GM12878 (cell line): ENCODE measurements at places on chromosomes 4 and X. TPM values are rescaled to one million over a fixed set of nuclear protein-coding genes. Genes with fewer than 3 reads are reported as not detected.
A peak's percentile ranks its signal among the peaks of the same experiment; 100 is the strongest.

SSX4B gene
- not detected in 2 replicates for polyA plus RNA-seq

PDE6B gene
- 3.3 and 6.4 TPM in 2 replicates for polyA plus RNA-seq

TRO gene
- 0.31 and 0.35 TPM in 2 replicates for polyA plus RNA-seq

- H3K27ac ChIP-seq: no peak overlapping the region
- H3K36me3 ChIP-seq: no peaks in the 10 kb centered on the region
- H3K4me3 ChIP-seq: no peak overlapping the region; the same call in 1 of the 2 replicates
- no peaks in the 10 kb centered on the region for H3K27me3 ChIP-seq
Observed at GRCh38 chrX:102652031-102652688, 877 bp downstream of the GPRASP1 start.

DNA sequence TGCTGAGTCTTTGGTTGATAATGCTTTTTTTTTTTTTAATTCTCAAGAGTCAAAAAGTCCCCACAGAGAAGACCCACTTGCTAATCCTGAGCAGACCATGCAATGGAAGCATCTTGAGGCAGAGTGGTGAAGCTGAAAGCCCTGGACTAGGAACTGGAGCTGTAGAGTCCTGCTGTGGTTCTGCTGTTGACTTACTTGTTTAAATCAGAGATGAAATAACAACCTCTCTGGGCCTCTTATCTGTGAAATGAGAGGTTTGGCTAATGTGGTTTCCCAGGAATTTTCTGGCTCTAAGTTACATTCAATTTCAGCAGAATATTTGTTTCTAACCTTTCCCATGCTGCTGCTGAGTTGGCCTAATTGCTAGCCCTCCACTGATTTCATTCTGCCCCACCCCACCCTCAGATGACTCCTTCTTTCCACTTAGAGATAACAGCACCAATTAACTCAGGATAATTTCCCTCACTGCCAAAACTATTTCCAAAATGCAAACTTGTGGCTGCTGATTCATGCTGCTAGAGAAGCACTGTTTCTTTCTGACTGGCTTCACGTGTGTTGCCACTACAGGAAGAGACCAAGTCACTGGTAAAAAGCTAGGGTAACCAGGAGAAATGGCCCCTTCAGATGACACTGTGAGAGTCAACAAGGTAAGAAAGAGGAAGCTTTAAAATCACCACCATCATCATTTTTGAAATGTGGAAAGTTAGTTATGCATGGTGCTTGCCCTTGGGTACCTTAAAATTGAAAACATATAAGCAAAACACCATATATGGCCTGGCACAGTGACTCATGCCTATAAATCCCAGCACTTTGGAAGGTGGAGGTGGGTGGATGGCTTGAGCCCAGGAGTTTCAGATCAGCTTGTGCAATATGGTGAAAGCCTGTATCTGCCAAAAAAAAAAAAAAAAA lies 326.4 kb downstream of the DCHS2 start:
- H3K27ac ChIP-seq: no peak overlapping the region
- peak; percentile 69 for DNase-seq
- no peaks in the 10 kb centered on the region for H3K36me3 ChIP-seq
- H3K4me1 ChIP-seq: no peaks in the 10 kb centered on the region
- H3K4me3 ChIP-seq: no peak overlapping the region
- no peaks in the 10 kb centered on the region for H3K27me3 ChIP-seq

GRCh38 chr4:26075583-26075982 lies 161.6 kb downstream of the SMIM20 start:
- H3K4me3 ChIP-seq: no peak overlapping the region
- H3K4me1 ChIP-seq: peaks cover 30% of the 10 kb centered on the region
- no peak for DNase-seq
- H3K27me3 ChIP-seq: no peaks in the 10 kb centered on the region

DNA sequence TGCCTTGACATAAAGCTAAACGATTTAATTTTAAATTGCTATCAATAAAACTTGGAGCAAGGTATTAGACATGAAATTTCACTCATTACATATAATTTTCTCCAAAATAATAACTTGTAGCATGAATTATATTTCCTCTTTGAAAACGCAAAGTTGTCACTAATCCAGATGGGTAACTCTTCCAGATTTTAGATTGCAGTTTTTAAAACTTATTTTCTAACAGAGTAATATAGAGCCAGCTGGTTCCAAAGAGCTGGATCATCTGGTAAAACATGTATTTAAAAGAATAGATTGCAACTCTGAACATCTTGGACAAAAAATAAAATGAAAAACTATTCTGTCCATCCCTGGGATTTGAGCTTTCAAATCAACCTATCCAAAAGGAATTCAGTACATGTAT lies 238.2 kb upstream of the INTU start:
- H3K27me3 ChIP-seq: no peaks in the 10 kb centered on the region
- no peak overlapping the region for H3K4me3 ChIP-seq
- DNase-seq: no peak
- no peaks in the 10 kb centered on the region for H3K36me3 ChIP-seq
- no peaks in the 10 kb centered on the region for H3K4me1 ChIP-seq
- no peak overlapping the region for H3K27ac ChIP-seq

- H3K27me3 ChIP-seq: no peaks in the 10 kb centered on the region
- H3K4me1 ChIP-seq: no peaks in the 10 kb centered on the region
- no peak for DNase-seq
- H3K4me3 ChIP-seq: no peak overlapping the region
- no peak overlapping the region for H3K27ac ChIP-seq
- no peaks in the 10 kb centered on the region for H3K36me3 ChIP-seq
Observed at GRCh38 chrX:43853225-43853828, 28.9 kb downstream of the MAOB start.

- H3K27ac ChIP-seq: no peak overlapping the region
- H3K36me3 ChIP-seq: no peaks in the 10 kb centered on the region
- no peak for DNase-seq
- no peak overlapping the region for H3K4me3 ChIP-seq
- H3K27me3 ChIP-seq: no peaks in the 10 kb centered on the region
- H3K4me1 ChIP-seq: no peaks in the 10 kb centered on the region
Observed at GRCh38 chr4:186699881-186700397, 23.7 kb downstream of the FAT1 start.

DNA sequence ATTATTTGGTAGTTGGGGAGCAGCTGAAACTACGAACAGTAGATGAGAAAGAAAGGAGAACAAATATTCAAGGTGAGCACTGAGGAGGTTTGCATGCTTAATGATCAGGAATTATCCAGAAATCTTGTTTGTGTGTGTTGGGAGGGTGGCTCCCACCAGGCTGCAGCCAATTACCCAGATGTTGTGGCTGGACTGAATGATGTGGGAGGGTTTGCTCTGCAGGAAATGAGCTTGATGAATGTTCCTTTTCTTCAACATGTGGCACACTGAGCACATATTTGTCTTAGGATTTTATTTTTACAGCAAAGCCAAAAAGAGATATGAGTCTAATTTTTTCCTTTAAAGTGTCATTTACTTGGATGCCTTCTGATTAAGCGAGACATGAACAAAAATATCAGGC lies 48.3 kb upstream of the AMOT start:
- H3K27me3 ChIP-seq: no peaks in the 10 kb centered on the region
- no peak for DNase-seq
- no peak overlapping the region for H3K27ac ChIP-seq
